H9 (cell line): ENCODE measurements at places on chromosomes 2 and 18. TPM values are rescaled to one million over a fixed set of nuclear protein-coding genes. Genes with fewer than 3 reads are reported as not detected.

The EDAR gene
- total RNA-seq, result not detected in 2 replicates

The IL1RL1 gene
- total RNA-seq, result not detected in 2 replicates

The EFR3B gene
- total RNA-seq, result 7.0 and 7.2 TPM in 2 replicates

The COL3A1 gene
- not detected in 2 replicates for total RNA-seq

The ATP6V1C2 gene
- total RNA-seq, result 0.72 and 1.2 TPM in 2 replicates

DNA sequence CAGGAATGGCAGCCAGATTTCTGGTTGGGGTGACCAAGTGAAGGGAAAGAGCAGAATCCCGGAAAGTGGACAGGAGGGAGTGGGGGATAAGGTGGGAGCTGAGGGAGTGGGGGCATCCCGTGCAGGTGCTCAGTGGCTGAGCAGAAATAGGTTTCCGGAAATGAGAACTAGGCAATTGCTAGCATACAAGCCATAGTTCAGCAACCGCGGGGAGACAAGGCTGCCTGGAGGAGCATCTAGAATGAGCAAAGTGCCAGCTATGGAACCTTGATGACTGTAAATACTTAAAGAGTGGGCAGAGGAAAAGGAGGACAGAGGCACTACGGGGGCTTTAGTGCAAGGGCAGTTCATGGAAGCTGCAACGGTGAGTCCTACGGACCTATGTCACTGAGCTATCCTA is 220.2 kb downstream of the BCL11A start:
- H3K27me3 ChIP-seq, result no peaks in the 10 kb centered on the region
- H3K36me3 ChIP-seq, result no peaks in the 10 kb centered on the region
- H3K4me1 ChIP-seq, result no peaks in the 10 kb centered on the region

- no peak for DNase-seq
- no peaks in the 10 kb centered on the region for H3K4me1 ChIP-seq
These were observed 80.7 kb downstream of the SLC39A10 start for GRCh38 chr2:195737511-195738325.

GRCh38 chr2:18849841-18850578 is 260.6 kb upstream of the NT5C1B start:
- no peak for DNase-seq
- no peaks in the 10 kb centered on the region; the same call in 1 of the 2 replicates for H3K4me1 ChIP-seq
- H3K36me3 ChIP-seq, result no peaks in the 10 kb centered on the region
- no peak overlapping the region for H3K27ac ChIP-seq

DNA sequence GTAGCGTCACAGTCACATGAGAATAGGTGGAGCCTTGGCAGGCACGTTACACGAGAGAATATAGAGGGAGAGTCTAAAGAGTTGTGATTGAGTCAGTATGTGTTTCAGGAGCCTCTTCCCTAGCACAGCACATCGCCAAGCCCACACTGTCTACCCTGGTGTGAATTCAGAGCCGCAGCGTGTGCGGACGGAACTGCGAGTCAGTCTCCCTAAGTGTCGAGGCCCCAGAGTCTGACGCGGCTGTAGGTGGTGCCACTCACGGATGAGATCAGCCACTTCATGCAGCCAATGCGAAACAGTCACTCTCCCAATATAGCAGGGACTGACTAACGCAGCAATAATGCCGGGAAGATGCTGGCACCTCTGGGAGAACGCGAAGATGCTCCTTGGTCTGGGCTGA is 587.3 kb upstream of the ID2 start:
- no peaks in the 10 kb centered on the region for H3K4me1 ChIP-seq
- no peak overlapping the region for H3K27ac ChIP-seq
- H3K36me3 ChIP-seq, result no peaks in the 10 kb centered on the region

DNA sequence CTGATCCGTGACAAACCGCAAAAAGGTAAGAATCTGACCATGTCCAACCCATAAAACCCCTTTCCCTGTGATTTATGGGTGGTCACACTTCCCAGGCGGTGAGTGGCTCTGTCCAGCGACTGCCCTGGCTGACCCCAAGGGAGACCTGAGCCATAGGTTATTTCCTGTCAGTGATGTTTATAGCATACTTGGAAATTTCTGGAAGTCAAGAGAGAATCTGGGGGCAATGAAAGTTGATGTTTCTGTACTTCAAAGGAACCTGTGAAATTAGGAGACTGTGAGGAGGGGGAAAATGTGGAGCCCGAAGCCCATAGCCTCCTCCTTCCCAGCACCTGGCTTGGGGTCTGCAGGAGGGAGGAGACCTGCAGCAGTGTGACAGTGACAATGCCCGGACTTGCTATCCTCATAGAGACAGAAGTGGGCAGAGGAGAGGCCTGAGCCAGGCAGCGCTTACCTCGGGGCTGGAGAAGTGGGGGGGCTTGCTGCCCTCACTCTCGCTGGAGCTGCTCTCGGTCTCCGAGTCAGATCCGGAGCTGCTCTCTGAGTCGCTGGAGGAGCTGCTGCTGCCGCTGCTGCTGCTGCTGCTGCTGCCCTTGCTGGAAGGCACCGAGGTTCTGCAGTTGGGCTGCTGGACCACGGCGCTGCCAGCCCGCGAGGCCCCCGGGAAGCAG is 111.3 kb upstream of the REV1 start:
- no peaks in the 10 kb centered on the region for H3K27me3 ChIP-seq
- no peak overlapping the region for H3K27ac ChIP-seq
- H3K4me1 ChIP-seq, result no peaks in the 10 kb centered on the region
- peak; percentile 46 for DNase-seq

- H3K27me3 ChIP-seq, result no peaks in the 10 kb centered on the region
- no peaks in the 10 kb centered on the region for H3K4me1 ChIP-seq
- H3K36me3 ChIP-seq, result no peaks in the 10 kb centered on the region
- H3K4me3 ChIP-seq, result peak overlapping the region; percentile 98
These were observed 797 bp downstream of the TTC32 start for GRCh38 chr2:19900931-19901441.

GRCh38 chr2:221075203-221075602 is 496.9 kb downstream of the EPHA4 start:
- H3K27me3 ChIP-seq, result no peaks in the 10 kb centered on the region
- no peak overlapping the region for H3K27ac ChIP-seq
- no peaks in the 10 kb centered on the region for H3K4me1 ChIP-seq
- H3K36me3 ChIP-seq, result peaks cover 23% of the 10 kb centered on the region
- DNase-seq, result no peak

DNA sequence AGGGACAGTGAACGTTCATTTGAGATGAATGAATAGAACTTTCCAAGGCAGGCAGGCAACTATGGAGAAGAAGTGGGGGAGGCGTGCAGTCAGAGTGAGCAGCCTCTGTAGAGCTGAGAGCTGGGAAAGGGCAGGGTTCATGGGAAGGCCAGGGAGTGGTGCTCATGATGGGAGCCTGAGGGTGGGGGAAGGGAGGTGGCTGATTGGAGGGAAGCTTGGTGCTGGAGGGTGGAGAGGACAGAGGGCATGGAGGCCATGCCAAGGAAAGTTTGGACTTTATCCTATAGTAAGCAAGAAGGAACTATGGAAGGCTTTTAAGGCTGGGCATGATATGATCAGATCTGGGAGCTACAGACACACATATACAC is 47.6 kb upstream of the LGALSL start:
- H3K4me1 ChIP-seq, result peaks cover 11% of the 10 kb centered on the region
- no peak overlapping the region for H3K27ac ChIP-seq
- H3K27me3 ChIP-seq, result no peaks in the 10 kb centered on the region
- H3K36me3 ChIP-seq, result 0 out of 3 replicates have a peak, but pooled peaks cover 1% of the 10 kb centered on the region

GRCh38 chr18:76353500-76353899 is 141.5 kb downstream of the ZNF516 start:
- H3K27ac ChIP-seq, result no peak overlapping the region
- no peak for DNase-seq
- no peak overlapping the region for H3K4me3 ChIP-seq
- no peaks in the 10 kb centered on the region; the same call in 1 of the 2 replicates for H3K4me1 ChIP-seq
- peaks cover 7% of the 10 kb centered on the region for H3K36me3 ChIP-seq

DNA sequence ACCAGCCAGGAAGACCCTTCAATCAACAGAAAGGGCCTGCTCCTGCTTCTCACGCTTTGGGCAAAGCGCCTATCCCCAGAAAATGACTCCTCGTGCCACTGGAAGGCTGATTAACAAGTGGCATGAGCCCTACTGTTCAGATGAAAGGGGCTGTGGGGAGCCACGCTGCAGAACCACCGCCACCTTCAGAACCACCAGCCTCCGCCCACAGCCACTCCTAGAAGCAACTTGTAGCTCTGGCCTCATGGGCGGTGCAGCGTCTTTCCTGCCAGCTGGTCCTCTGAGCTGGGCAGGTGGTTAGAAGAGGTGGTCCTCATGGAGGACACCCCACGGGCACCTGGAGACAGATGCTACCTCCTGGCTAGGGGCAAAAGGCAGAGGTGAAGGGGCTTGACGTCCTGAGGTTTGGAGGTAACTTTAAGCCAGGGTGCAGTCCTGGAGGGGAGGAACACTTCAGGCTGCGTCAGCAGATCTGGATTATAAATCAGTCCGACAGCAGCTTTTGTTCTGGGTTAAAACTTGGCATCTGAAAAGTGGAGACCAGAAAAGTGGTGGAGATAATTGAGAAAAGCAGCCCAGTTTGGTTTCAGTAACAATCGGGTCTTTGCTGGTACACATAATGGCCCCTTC is 861 bp upstream of the SEMA4C start:
- H3K36me3 ChIP-seq, result peaks cover 3% of the 10 kb centered on the region
- peaks cover 3% of the 10 kb centered on the region; the same call in 1 of the 2 replicates for H3K4me1 ChIP-seq
- H3K27me3 ChIP-seq, result no peaks in the 10 kb centered on the region
- peak overlapping the region; percentile 74 for H3K4me3 ChIP-seq

DNA sequence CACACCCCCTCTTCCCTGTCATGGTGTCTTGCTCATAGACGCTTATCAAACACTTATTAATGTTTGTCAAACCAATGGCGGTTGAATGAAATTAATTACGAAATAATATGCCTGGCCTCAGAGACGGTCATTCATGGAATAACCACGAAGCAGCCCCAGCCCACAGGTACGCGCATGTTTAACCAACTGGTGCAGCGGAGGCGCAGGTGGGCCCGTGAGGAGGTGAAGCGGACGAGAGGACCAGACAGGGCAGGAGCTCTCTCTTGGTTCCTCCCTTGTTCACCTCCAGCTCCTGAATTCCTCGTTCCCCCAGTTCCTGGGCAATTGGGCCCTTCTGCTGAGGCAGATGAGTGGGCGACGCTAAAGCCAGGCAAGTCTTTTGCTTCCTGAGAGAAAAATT is 169.8 kb downstream of the TNS1 start:
- H3K4me1 ChIP-seq, result no peaks in the 10 kb centered on the region
- no peak overlapping the region for H3K4me3 ChIP-seq
- no peaks in the 10 kb centered on the region for H3K27me3 ChIP-seq
- H3K36me3 ChIP-seq, result peaks cover 7% of the 10 kb centered on the region

- H3K27ac ChIP-seq, result no peak overlapping the region
- H3K36me3 ChIP-seq, result no peaks in the 10 kb centered on the region
- no peaks in the 10 kb centered on the region for H3K4me1 ChIP-seq
These were observed 230.2 kb upstream of the TNP1 start for GRCh38 chr2:217090024-217090473.

GRCh38 chr2:187509667-187510417 is 44.4 kb downstream of the TFPI start:
- no peaks in the 10 kb centered on the region for H3K27me3 ChIP-seq
- peaks cover 8% of the 10 kb centered on the region; the same call in 1 of the 2 replicates for H3K4me1 ChIP-seq
- no peak overlapping the region for H3K4me3 ChIP-seq
- DNase-seq, result no peak
- peaks cover 15% of the 10 kb centered on the region for H3K36me3 ChIP-seq

GRCh38 chr2:55097461-55098410 is 47.5 kb upstream of the RTN4 start:
- no peak overlapping the region for H3K4me3 ChIP-seq
- no peaks in the 10 kb centered on the region; the same call in 1 of the 2 replicates for H3K4me1 ChIP-seq
- H3K27ac ChIP-seq, result no peak overlapping the region
- no peaks in the 10 kb centered on the region for H3K27me3 ChIP-seq
- H3K36me3 ChIP-seq, result no peaks in the 10 kb centered on the region

- H3K27ac ChIP-seq, result no peak overlapping the region
- peaks cover 8% of the 10 kb centered on the region; the same call in 2 of the 3 replicates for H3K36me3 ChIP-seq
- no peak overlapping the region for H3K4me3 ChIP-seq
- no peaks in the 10 kb centered on the region for H3K27me3 ChIP-seq
These were observed 105.5 kb downstream of the RNF144A start for GRCh38 chr2:7022492-7023385.

DNA sequence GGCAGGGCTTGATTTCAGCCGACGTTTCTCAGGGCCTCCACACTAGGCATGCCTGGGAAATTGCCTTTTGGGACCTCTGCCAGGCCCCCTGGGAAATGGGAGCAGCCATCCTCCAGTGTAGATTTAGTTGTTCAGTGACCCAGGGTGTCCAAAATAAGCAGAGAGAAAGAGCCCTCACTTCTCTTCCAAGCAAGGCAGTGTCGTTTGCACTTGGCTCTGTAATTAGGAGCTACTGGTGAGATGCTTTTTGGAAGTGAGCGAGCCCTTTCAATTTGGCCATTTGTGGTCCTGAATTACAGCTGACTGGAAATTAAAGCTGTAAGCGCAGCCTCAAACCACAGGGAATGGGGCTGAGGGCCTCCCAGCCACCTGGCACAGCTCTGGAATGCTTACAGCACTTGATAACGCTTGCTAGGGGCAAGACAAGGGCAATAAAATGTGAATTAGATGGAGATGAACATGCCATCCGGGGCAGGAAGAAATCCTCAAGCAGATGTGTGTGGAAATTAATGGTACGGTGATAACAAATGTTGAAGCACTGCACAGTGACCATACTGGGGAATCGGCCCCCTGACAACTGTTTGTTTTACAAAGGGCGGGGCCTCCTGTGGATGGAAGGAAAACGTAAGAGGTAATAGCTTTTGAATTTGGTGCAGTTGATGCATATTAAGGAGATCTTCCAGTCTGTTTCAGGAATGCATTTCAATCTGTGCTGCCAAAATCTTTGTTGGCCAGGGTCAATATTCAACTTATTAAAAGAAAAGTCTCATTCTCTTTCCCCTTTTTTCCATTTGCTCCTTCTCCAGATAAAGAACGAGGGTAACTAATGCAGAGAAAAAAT is 173.1 kb downstream of the UXS1 start:
- no peak for DNase-seq
- H3K4me3 ChIP-seq, result no peak overlapping the region
- no peaks in the 10 kb centered on the region for H3K36me3 ChIP-seq
- no peak overlapping the region for H3K27ac ChIP-seq

- DNase-seq, result no peak
- H3K36me3 ChIP-seq, result peaks cover 21% of the 10 kb centered on the region
- H3K4me3 ChIP-seq, result no peak overlapping the region
- H3K27ac ChIP-seq, result no peak overlapping the region
- no peaks in the 10 kb centered on the region for H3K4me1 ChIP-seq
- H3K27me3 ChIP-seq, result no peaks in the 10 kb centered on the region
These were observed 73.7 kb downstream of the CABLES1 start for GRCh38 chr18:23209031-23209430.

GRCh38 chr2:54901224-54901986 is 148.8 kb downstream of the RTN4 start:
- no peak for DNase-seq
- no peaks in the 10 kb centered on the region for H3K36me3 ChIP-seq

GRCh38 chr2:101829429-101829828 is 131.9 kb downstream of the MAP4K4 start:
- no peak overlapping the region for H3K4me3 ChIP-seq
- peaks cover 14% of the 10 kb centered on the region for H3K36me3 ChIP-seq
- no peaks in the 10 kb centered on the region for H3K4me1 ChIP-seq
- no peak overlapping the region for H3K27ac ChIP-seq
- DNase-seq, result no peak

- H3K4me1 ChIP-seq, result no peaks in the 10 kb centered on the region
- no peak for DNase-seq
- H3K27ac ChIP-seq, result no peak overlapping the region
- H3K4me3 ChIP-seq, result no peak overlapping the region
- H3K27me3 ChIP-seq, result no peaks in the 10 kb centered on the region
- H3K36me3 ChIP-seq, result no peaks in the 10 kb centered on the region
These were observed 7.1 kb upstream of the XIRP2 start for GRCh38 chr2:166881177-166881576.

GRCh38 chr2:181074457-181074856 is 94.1 kb downstream of the UBE2E3 start:
- H3K4me3 ChIP-seq, result no peak overlapping the region
- no peak overlapping the region for H3K27ac ChIP-seq
- no peaks in the 10 kb centered on the region for H3K36me3 ChIP-seq
- no peak for DNase-seq

- no peak overlapping the region for H3K4me3 ChIP-seq
- no peak overlapping the region for H3K27ac ChIP-seq
- DNase-seq, result peak; percentile 49
- no peaks in the 10 kb centered on the region for H3K36me3 ChIP-seq
- no peaks in the 10 kb centered on the region for H3K4me1 ChIP-seq
- no peaks in the 10 kb centered on the region for H3K27me3 ChIP-seq
These were observed 84.6 kb downstream of the FAM210A start for GRCh38 chr18:13641551-13642439.
